ENCODE measurements at places on chromosomes 16 and 17.

DNA sequence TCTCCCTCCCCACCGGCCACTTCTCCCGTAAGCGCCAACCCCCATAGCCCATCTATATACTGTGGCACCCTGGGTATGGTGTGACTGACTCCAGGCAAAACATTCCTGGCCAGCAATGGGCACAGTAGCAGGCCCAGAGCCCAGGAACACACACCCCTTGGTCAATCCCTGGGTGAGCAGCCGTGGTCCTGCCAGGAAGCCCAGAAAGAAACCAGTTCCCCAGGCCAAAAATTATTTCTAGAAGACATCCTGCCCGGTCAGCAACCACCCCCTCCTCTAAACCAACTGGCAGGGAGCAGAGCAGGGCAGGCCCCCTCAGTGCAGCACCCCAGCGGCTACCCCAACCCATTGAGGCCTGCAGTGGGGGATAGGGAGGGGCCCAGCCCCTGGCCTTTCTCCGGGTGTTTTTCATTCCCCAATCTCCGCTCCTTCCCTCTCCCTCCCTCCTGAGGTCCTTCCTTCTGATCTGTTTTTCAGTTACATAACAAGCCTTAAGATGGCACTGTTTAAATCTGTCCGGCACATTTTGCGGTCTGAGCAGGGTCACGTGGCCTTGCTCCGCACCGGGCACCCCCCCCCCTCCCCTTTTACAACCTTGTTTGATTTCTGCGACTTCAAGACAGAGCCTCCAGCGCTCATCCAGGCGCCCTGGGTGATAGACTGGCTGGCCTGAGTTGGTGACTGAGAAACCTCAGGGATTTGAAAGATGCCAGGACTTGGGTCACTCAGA, 2.0 kb downstream of the NPTX1 start:
- DNase-seq: peak; percentile 28

DNA sequence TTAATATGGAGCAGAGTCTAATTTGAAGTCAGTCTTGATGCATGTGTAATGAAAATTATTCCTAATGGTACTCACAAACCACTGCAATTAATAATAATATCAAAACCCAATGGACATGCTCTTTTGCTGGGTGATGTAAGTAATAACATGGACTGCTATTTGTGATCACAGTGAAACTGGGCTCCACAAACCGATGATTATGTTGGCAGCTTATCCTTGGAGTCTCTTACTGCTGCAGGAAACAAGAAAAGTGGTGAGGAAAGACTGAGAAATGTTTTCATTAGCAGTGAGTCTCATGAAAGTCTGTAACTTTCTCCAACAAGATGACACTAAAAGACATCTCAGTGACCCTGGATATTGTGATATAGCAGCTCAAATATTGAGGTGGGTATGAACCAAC, 45.2 kb downstream of the TMEM100 start:
- no peak for DNase-seq

DNA sequence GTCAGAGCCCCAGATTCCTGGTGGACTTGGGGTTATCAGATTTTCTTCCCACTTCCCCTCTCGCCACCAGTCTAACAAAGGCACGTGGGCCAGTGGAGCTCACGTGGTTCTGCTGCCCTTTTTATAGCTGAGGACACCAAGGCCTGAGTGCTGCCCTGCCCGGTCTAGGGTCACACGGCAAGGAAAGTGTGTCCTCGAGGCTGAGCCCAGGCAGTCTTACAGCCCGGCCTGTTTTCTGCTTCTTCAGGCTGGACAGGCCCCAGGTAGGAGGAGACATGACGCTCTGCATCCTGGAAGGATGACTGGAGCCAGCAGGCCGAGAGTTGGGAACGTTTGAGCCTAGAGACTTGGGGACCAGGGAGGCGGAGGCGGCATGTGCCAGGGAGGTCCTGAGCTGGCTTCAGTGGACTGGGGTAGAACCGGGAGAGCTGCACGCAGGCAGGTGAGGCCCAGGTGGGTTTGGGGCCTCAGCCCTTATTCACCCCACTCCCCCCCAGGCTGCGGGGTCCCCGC, 3.5 kb downstream of the CTRB1 start:
- DNase-seq: no peak

DNA sequence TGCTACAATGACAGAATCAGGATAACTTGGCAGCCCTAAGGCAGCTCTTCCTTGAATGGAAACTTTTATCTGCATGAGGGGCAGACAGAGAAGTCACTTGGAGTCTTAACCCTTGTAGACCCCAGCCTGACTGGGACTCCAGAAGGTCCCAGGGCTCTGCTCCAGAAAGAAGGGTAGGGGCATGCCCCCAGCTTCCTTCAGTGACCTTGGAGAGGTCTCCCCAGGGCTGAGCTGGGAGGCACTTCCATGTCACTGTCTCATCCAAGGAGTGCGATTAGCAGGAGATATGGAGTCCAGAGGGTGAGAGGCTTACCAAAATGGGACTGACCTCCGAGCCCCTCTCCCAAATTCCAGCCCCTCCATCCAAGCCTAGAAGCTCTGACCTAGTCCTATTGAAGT, 3.4 kb upstream of the NLRC5 start:
- DNase-seq: no peak

DNA sequence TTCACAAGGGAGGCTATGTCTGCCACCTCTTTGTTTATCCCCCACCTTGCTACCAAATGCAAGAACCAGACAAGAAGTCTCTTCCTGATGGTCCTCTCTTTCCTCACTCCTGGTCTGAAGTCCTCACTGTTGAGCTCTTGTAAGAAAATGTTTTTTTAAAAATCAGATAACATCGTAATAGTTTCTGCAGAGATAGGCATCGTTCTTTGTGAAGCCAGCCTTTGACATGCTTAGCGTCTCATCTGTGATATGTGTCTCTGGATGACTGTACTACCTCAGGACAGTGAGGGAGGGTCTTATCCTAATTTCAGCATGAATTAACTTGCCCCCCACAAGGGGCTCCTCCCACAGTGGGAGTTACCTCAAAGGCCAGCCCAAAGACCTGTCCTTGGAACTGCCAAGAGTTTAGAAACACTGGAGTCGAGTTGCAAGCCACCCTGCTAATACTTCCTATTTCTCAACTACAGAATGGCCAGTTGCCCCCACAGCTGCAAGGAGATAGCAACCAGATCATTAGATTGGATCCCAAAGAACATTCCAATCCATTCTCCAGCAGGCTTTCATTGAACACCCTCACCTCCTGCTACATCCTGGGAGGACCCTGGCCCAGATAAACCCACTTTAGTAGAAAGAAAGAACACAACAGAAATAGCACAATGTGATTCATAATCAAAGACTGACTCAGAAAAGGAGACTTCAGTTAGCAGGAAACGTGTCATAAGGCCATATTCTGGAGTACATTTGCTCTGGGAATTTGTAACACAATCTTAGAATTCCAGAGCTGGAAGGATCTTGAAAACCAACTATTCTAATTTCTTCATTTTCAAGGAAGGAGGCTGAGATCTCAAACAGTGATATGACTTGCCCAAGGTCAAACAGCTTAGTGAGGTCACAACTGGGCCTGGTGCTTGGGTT, 151.0 kb downstream of the IRX3 start:
- peak; percentile 77 for DNase-seq

DNA sequence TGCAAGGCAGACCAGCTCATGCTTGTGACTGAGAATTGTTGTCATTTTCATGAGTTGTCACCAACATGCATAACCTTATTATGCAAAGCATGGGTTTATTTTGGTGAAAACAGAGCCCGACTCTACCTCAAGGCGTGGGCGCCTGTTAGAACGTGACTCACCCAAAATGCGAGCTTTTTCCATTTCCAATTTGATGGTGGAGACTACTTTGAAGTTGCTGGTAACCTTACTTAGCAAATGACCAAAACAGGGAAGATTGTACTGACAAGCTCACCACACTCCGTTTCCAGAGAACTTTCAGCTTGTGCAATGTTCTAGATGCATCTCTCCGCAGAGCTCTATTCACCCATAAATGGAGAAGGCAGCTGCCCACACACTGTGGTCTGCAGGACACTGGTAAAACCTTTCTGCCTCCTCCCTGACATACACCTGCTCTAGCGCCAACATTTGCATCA, 284.5 kb downstream of the MAF start:
- DNase-seq: no peak

- no peak for DNase-seq
These were observed 15.4 kb upstream of the NUBP1 start for GRCh38 chr16:10728003-10728887.

DNA sequence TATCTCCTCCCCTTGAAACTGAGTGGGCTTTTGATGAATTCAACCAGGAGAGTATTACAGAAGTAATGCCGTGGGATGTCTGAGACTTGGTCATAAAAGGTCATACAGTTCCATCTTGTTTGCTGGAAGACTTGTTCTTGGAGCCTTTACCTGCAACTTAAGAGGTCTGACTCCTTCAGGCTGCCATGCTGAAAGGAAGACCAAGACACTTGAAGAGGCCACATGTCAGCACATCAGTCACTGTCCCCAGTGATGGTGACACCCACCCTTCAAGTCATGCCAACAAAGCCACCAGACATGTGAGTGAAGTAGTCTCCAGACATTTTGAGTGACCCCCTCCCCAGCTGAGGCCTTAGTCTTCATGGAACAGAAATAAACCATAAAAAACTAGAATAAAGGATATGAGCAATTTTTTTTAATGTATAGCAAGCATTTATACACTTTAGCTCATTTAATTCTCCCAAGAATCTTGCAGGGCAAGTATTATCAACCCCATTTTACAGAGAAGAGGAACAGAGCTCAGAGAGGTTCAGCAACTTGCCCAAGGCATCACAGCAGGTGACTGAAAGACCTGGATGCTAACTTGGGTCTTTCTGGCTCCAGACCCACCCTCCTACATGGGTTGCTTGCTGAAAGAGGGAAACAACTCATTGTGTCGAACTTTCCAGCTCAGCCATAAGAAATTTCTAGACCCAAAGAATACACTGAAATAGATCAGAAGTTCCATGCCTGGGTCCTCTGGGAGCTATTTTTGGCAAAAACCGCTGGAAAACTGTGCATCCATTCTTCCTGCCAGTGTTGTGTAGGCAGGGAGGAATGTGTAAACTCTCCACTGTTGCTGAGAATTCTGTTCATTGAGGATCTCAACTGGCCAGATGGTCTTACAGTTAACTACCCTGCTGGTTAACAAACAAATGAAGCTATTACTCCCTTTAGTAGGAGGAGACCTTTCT, 38.1 kb downstream of the SOCS1 start:
- no peak for DNase-seq

DNA sequence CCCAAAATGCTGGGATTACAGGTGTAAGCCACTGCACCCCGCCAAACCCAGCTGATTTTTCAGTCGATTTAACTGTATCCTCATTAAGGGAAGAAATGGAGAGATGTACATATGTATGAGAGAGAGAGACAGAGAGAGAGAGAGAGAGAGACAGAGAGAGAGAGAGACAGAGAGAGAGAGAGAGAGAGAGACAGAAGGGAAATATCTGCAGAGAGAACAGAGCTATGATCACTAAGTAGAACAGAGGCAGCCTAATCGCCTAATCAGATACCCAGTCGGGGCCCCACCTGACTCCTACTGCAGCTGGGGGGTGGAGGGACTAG, 70.0 kb downstream of the RBBP6 start:
- DNase-seq: no peak

- peak; percentile 23 for DNase-seq
These were observed 724 bp downstream of the MVP start for GRCh38 chr16:29820730-29821642.

GRCh38 chr17:21817791-21818364, 125.6 kb downstream of the KCNJ18 start:
- DNase-seq: no peak

DNA sequence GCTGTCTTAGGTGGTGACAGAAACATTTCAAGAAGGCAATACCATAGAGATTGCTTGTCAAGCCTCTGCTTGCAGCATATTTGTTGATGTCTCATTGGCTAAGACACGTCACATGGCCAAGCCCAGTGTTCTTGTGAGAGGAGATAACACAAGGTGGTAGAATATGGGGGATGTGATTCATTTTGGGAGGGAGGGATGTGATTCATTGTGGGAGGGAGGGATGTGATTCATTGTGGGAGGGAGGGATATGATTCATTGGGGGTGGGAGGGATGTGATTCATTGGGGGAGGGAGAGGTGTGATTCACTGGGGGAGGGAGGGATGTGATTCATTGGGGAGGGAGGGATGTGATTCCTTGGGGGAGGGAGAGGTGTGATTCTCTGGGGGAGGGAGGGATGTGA, 470.5 kb upstream of the SALL1 start:
- no peak for DNase-seq

DNA sequence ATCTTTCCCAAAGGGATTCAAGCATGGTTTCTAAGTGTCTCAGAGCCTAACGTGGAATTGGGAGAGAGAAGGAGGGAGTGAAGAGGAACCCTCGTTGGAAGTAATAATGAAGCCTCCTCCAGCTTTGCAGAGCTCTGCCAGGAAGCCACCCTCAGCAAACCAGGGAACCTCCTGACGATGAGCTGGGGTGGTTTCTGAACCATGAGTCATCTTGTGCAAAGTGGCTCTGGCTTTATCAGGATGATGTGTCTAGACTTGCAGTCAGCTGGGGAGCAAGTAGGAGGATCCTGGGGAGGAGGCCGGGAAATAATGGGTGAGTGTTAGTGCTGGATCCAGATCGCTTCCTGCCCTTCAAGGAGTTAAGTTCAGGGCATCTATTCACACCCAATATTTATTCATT, 191.7 kb upstream of the RBFOX1 start:
- no peak for DNase-seq

GRCh38 chr17:43755389-43755875, 3.2 kb downstream of the SOST start:
- peak; percentile 32 for DNase-seq
